ENCODE measurements at places on chromosomes 11 and 22.

GRCh38 chr11:27011560-27012233 is 17.8 kb downstream of the FIBIN start:
- DNase-seq, result no peak

DNA sequence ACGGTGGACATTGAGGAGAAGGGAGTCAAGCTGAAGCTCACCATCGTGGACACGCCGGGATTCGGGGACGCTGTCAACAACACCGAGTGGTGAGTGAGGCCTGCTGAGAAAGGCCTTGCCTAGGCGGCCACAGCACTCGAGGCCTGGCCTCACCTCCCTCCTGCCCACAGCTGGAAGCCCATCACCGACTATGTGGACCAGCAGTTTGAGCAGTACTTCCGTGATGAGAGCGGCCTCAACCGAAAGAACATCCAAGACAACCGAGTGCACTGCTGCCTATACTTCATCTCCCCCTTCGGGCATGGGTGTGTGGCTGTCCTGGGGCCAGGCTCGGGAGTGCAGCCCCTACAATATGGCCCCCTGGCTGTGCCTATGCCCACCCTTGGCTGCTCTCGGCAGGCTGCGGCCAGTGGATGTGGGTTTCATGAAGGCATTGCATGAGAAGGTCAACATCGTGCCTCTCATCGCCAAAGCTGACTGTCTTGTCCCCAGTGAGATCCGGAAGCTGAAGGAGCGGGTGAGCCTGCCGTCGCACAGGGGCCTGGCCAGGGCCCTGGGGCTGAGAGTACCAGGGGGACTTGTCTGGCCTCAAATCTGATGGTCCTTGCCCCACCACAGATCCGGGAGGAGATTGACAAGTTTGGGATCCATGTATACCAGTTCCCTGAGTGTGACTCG is 3.0 kb upstream of the GP1BB start:
- DNase-seq, result no peak

- no peak for DNase-seq
Observed at GRCh38 chr11:120035756-120036155, 102.2 kb downstream of the TRIM29 start.

GRCh38 chr22:28116219-28116673 is 197.2 kb upstream of the PITPNB start:
- no peak for DNase-seq

Data from hematopoietic multipotent progenitor cell treated with erythropoietin and hydrocortisone succinate and interleukin-3 and kit ligand, for 8 days (in vitro differentiated cells).